Fibroblast of mammary gland (primary cell): ENCODE measurements at places on chromosomes 3 and 15.

GRCh38 chr3:97235611-97236315 is 421.4 kb downstream of the EPHA6 start:
- DNase-seq: no peak

DNA sequence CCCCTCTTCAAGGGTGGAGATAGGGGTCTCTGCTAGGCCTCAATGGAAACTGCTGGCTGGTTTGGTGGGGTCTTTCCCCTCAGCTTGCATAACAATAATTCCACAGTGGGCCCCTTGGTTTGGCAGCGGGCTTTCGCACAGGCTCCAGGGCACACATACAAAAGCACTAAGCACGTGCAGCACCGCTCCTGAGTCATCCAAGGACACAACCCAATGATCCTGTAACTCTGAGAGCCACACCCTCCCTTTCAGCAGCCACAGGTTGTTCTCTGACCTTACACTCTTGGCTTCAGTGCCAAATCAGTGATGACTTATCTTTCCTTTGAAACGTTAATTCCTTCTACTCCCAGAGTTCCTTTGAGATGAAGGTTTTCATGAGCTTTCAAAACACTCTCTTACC is 41.7 kb downstream of the DAPK2 start:
- DNase-seq: peak; percentile 68

- DNase-seq: no peak
Observed at GRCh38 chr15:43492266-43492665, 690 bp downstream of the TP53BP1 start.

GRCh38 chr3:100913870-100914648 is 79.2 kb downstream of the ABI3BP start:
- peak; percentile 80 for DNase-seq

- peak; percentile 53 for DNase-seq
Observed at GRCh38 chr3:141863491-141863890, 13.0 kb upstream of the ATP1B3 start.

DNA sequence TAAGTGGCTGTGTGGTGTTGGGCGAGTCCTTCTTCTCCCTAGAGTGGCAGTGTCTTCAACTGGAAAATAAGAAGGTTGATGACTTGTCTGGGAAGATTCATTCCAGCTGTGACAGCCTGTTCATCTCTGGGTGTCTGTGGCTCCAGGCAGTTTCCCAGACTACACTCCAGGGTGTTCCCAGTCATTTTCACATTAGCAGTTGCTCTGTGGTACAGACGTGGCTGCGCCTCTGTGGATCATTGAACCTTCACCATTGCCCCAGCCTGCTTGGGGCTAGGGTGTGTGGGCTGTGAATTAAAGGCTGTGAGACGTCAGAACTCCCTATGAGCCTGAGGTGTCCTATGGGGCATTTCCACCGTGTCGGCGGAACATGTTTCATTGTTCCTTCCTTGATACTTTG is 239.6 kb upstream of the NR2E3 start:
- no peak for DNase-seq

- DNase-seq: no peak
Observed at GRCh38 chr15:28900892-28901586, 15.3 kb downstream of the APBA2 start.

GRCh38 chr3:187621881-187622280 is 48.3 kb downstream of the SST start:
- DNase-seq: no peak

DNA sequence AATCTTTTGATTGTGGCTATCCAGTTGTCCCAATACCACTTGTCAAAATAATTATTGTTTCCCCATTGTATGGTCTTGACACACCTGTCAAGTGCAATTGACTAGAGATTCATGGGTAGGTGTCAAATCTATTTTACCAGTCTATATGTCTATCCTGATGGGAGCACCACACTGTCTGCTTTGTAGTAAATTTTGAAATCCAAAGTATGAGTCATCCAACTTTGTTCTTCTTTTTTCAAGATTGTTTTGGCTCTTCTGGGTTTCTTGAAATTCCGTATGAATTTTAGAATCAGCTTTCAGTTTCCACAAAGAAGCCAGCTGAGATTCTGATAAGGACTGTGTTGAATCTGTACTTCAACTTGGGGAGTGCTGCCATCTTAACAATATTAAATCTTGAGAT is 71.9 kb downstream of the CSNK1G1 start:
- DNase-seq: peak; percentile 75

GRCh38 chr3:134374791-134375581 is 739 bp upstream of the AMOTL2 start:
- no peak for DNase-seq

- DNase-seq: no peak
Observed at GRCh38 chr15:98526094-98526493, 122.2 kb upstream of the IGF1R start.

- peak; percentile 68 for DNase-seq
Observed at GRCh38 chr3:88003115-88003755, 55.6 kb downstream of the CGGBP1 start.

DNA sequence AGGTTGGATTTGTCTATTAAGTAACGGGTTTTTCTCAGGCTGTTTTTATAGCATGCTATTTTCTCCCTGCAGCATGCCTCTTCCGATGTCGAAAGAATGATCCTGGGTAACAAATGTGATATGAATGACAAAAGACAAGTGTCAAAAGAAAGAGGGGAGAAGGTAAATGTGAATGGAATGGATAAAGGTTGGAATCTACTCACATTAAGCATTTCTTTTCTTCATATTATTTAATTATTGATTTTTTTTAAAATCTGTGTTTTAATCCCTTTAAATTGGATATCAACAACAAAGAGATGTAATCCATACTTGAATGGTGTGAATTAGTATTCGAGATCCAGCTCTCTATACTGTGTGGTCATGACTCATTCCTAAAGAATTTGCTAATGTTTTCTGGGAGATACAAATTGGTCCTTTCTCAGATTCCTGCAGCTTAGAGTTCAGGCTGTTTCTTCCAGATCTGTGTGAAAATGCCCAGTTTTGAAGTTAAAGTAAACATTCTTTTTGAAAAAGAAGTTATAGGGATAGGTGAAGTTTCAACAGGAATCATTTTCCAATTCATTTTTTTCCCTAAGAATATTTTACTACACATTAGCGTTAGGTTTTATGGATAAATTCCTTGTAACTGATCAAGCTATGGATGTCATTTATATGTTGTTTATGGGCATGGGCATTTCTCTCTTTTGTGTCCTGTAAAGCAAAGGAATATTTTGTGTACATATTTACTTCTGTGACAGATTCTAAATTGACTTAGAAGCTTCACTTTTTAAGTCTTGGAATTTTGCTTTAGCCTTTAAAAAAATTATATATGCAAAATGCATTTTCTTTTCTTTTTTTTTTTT is 20.8 kb upstream of the APH1B start:
- peak; percentile 83 for DNase-seq

- peak; percentile 96 for DNase-seq
Observed at GRCh38 chr3:140292170-140292569, 357.2 kb downstream of the CLSTN2 start.

- DNase-seq: peak; percentile 68
Observed at GRCh38 chr15:65033659-65034269, 4.3 kb upstream of the MTFMT start.

- DNase-seq: no peak
Observed at GRCh38 chr15:85967553-85967952, 112.1 kb upstream of the AGBL1 start.

DNA sequence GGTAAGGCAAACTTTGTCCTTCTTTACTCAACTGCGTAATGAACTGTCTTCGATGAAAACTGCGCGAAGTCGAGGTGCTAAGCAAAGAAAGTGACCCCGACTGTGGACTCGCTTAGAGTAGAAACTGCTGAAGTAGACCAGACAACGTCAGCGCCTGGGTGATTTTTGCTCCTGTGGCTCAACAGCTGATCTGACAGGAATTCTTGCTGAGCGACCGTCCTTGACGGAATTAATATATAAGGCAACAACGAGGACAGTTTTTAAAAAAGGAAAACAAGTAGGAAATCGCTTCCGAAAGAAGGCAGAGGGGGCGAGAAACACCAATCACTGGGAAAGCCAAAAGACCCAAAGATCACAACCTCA is 541 bp downstream of the RPS27L start:
- DNase-seq: peak; percentile 50

GRCh38 chr3:170534227-170534626 is 51.6 kb downstream of the SLC7A14 start:
- peak; percentile 12 for DNase-seq

- DNase-seq: peak; percentile 62
Observed at GRCh38 chr3:27467545-27467944, 16.6 kb downstream of the SLC4A7 start.

GRCh38 chr3:127204841-127205582 is 12.1 kb downstream of the PRR23E start:
- DNase-seq: no peak

- peak; percentile 75 for DNase-seq
Observed at GRCh38 chr3:120561251-120562045, 34.7 kb upstream of the NDUFB4 start.

GRCh38 chr3:13260259-13261103 is 159.6 kb downstream of the NUP210 start:
- DNase-seq: no peak

- no peak for DNase-seq
Observed at GRCh38 chr15:45586125-45586524, 1.1 kb upstream of the BLOC1S6 start.

DNA sequence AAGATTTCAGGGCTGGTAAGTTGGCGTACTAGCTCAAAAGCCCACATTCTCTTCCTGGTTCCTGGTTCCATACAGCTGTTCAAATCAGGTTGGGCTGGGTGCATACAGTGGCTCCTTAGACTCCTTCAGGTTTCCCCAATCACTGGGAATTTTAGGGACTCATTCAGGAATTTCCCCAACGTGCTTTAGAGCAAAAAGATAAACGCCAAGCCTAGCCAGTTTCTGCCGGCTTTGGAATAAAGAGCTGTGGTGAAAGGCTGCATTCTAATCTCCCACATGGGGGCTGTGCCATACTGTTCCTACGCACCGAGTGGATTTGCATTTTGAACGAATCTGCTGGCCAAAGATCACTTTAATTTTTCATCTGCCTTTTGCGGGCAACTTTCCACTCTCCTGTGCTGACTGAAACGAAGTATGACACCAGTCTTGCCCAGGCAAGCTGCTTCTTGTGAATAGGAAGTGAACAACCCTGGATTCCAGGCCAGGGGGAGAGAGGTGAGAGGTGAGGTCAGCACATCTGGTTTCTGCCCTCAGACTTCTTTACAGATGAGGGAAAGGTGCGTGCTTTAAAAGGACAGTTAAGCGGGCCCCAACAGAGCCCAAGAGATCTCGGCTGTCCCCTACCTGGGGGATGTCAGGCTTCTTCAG is 184.2 kb upstream of the PDZRN3 start:
- DNase-seq: no peak

- DNase-seq: no peak
Observed at GRCh38 chr15:49758856-49759255, 138.0 kb downstream of the DTWD1 start.

DNA sequence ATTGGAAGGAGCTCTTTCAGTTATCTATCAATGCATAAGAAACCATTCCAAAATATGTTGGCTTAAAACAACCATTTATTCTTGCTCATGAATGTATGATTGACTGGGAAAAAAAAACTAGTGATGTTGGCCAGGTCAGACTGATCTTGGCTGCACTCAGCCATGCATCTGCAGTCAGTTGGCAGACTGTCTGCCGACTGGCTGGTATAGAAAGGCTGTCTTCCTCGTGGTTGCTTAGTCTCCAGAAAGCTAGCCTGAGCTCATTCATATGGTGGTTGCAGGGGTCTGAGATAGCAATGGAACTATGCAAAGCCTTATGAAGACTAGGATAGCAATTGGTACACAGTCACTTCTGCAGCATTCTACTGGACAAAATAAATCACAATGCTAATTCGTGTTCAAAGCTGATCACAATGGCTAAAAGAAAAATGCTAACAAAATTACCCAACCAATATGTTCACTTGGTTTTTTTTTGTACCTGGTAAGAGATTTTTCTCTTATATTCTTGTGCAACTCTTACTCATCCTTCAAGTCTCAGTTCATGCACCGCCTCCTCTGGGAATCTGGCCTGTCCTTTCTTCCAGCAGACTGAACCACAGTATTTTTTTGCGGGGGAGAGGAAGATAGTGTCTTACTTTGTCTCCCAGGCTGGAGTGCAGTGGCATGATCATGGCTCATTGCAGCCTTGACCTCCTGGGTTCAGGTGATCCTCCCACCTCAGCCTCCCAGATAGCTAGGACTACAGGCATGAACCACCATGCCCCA is 126.8 kb downstream of the KCNAB1 start:
- peak; percentile 72 for DNase-seq

DNA sequence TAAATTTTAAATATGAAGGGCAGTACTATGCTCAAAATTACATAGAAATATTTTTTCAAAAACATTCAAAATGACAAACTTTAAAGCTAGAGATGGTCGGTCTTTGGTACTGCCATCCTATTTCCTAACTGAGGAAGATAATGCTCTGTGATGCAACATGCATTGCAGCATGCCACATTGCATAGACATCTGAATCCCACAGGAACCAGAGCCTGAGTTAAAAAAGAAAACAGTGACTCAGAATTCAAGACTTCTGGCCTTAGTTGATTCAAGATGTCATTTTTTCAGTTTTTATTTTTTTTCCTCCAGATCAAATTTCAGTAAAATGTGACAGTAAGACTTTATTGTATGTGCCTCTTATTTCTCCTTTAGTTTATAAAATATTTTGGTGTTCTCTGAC is 33.1 kb downstream of the TP63 start:
- DNase-seq: peak; percentile 96

DNA sequence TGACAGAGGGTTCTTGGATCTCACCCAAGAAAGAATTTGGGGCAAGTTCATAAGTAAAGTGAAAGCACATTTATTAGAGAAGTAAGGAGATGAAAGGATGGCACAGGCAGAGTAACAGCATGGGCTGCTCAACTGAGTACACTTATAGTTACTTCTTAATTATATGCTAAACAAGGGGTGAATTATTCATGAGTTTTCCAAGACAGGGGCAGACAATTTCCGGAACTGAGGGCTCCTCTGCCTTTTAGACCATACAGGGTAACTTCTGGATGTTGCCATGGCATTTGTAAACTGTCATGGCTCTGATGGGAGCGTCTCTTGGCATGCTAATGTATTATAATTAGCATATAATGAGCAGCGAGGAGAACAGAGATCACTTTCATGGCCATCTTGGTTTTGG is 221.2 kb upstream of the STT3B start:
- DNase-seq: no peak

GRCh38 chr3:33474896-33475295 is 34.7 kb upstream of the UBP1 start:
- no peak for DNase-seq

GRCh38 chr3:31546162-31546561 is 13.4 kb downstream of the STT3B start:
- peak; percentile 47 for DNase-seq

GRCh38 chr3:104947943-104948342 is 418.8 kb upstream of the ALCAM start:
- DNase-seq: no peak

DNA sequence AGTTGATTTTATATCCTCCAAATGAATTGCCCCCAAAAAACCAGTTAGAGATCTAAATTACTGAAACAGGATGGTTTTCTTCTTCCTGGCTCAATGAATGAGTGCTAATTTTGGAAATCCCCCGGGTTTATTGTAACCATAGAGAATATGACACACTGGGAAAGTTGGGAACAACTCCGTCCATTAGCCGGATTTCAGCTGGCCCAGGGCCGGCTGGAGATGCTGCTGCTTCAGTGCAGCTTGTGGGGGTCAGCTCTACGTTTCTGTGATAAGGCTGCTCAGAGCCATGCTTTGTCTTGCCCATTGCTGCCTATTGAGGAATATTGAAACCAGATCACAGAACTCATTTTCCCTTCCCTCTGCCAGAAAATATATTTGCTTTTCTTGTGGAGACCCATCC is 20.3 kb downstream of the GYG1 start:
- DNase-seq: no peak
